ENCODE measurements at places on chromosomes 1 and 21. TPM values are rescaled to one million over a fixed set of nuclear protein-coding genes. Genes with fewer than 3 reads are reported as not detected.

The EDEM3 gene
- 58.6 TPM for total RNA-seq

The OPRD1 gene
- under 0.01 TPM for total RNA-seq

The RGS1 gene
- total RNA-seq = not detected

The RAB7B gene
- total RNA-seq = 12.4 TPM
